ENCODE measurements at places on chromosomes 13 and 19.

DNA sequence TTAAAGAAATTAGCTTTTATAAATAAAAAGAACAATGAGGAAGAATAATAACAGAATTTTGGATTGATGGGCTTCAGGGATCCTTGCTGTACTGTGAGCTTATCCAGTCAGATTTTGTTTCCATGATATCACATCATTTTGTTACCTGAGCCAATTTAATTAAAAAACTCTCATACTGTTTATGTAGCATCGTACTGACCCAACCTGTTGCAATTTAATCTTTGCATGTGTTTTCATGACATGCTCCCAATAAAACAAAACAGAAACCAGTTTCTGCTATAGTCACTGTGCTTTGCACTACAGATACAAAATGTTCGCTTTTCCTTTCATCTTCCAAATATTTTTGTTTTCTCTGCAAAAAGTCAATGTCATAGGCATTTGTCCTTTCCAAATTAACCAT lies 109.7 kb upstream of the RNF113B start:
- no peak for DNase-seq

- no peak for DNase-seq
Measured at GRCh38 chr19:58209577-58209976, 19.1 kb upstream of the ZNF544 start.

- DNase-seq: no peak
Measured at GRCh38 chr19:45597425-45598111, 4.4 kb downstream of the GPR4 start.

- no peak for DNase-seq
Measured at GRCh38 chr13:113941571-113942191, 32.2 kb downstream of the C13orf46 start.

GRCh38 chr19:58088521-58089052 lies 9.4 kb downstream of the ZSCAN18 start:
- no peak for DNase-seq

DNA sequence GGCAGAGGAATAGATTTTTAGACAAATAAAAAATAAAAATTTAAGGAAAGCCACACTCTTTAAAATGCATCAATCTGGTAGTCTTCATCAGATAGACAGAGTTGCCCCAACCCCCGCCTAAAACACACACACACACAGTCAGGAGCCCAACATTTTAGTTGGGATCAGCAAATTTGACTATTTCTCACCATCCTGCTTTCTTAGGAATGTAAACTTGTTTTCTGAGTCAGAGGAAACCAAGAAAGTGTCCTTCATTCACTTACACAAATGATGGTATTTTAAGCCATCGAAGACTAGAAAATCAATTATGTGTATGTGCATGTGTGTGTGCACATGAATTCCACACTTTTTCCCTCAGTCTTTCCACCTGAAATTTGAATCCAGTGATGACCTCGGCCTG lies 1657.5 kb downstream of the SLITRK1 start:
- no peak for DNase-seq

GRCh38 chr13:29835280-29836061 lies 14.9 kb downstream of the UBL3 start:
- no peak for DNase-seq

DNA sequence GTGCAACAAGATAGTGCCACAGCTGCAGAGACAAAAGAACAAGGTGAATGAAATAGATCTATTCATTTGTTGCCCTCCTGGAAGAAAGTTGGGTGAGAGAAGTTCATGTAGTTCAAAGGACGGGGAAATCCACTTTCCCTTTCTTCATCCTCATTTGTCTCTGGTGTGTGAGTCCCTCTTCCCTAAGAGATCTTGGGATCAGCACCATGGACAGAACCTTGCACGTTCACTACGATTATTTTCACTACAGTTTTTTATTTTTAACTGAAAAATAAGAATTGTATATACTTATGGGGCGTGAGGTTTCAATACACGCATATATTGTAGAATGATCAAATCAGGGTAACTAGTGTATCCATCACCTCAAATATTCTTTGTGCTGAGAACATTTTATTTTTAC lies 29.2 kb downstream of the NLRP5 start:
- no peak for DNase-seq

DNA sequence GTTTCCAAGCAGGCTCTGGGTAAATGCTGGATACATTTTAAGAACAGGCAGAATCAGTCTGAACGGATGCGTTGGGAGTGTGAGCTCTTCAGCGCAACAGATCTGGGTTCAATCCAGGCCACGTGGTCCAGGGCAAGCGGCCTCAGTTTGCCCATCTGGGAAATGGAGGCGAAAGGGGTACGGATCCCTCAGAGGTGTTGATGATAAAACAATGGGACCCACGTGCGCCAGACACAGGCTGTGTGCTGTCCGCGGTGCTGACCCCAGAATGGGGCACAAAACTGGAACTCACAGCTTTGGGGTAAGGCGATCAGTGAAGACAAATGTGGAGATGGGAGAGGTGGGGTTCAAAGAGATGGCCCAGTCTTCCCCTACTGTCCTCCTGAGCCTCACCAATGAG lies 13.1 kb upstream of the PDE4C start:
- DNase-seq: no peak

- DNase-seq: no peak
Measured at GRCh38 chr13:41111454-41111853, 21.1 kb downstream of the KBTBD6 start.

DNA sequence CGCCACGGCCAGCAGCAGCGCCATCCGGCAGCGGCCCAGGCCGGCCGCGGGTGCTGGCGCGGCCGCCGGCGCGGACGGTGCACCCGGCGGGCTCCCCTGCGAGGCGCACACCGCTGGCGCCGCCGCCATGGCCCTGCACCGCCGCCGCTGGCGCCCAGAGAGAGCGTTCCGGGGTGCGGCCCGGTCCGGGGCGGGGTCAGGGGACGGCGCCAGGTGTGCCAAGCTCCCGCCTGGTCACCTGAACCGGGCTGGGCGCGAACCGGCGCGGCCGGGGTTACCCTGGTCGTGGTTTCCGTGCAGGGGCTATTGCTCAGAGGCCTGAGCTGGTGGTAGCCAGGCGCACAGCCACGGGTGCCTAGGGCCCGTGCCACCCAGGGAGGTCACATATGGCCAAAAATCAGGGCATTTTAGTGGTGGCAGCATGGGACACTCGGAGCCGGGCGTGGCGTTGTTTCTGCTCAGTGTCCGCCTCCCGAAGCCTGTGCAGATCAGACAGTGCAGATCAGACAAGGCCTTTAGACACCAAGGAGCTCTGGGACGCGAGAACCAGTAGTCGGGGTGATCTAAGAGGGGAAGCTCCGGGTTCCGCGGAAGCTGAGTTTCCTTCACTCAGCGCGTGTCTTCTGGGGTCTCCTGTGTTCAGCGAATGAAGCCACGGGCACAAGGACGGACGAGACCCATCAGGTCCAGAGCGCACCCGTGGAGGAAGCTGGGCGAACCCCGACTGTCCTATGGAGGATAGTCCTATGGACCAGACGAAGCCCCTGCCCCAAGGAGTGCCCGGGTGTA lies at the start of gene TMEM238:
TMEM238 (minus strand) TSS at position 162 of the 789 bp plus-strand sequence; CDS start at position 129, 33 bp downstream.
- DNase-seq: no peak

GRCh38 chr19:20154636-20155035 lies 12.4 kb upstream of the ZNF486 start:
- no peak for DNase-seq

DNA sequence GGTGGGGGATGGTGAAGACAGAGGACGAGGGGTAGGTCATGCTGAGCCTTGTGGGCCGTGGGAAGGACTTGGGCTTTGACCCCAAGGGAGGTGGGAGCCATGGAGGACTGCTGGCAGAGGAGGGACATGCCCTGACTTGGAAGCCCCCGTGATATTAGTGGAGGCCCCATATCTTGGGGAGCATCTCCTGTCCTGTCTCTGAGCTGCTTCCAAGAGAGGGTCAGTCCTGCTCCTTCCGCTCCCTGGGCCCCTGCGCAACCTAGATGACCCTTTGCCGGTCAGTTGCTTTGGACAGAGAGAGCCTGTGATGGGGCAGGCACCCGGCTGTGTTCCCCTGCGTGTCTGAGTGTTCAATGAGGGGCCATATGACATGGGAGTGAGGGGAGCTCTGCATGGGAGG lies 5.2 kb downstream of the TLE6 start:
- DNase-seq: no peak

DNA sequence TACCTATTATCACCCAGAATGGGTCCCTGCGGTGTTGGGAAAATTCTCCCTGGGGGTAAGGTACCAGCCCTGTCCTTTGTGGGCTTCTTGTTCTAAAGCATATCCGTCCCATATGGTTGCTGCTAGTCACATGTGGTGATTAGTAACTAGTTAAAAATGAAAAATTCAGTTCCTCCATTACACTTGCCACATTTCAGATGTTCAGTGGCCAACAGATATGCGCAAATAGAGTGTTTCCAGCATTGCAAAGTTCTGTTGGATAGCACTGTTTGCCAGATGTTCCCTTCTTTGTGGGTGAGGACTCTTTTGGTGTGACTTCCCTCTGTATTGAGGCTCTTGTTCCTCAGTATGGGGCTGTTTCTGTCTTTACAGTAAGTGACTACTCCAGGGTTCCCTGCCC lies 3.8 kb downstream of the CNOT3 start:
- no peak for DNase-seq

- DNase-seq: no peak
Measured at GRCh38 chr13:74104661-74105275, 29.4 kb downstream of the KLF12 start.

GRCh38 chr19:49664171-49665035 lies 1.3 kb downstream of the IRF3 start:
- DNase-seq: no peak

- no peak for DNase-seq
Measured at GRCh38 chr13:74625541-74625940, 491.3 kb upstream of the KLF12 start.

- no peak for DNase-seq
Measured at GRCh38 chr19:18380843-18381242, 5.1 kb upstream of the GDF15 start.

GRCh38 chr19:49201042-49201441 lies 43.5 kb downstream of the TRPM4 start:
- no peak for DNase-seq
